A549 treated with RU486 at 1 μM for 4 hours (cell line): ENCODE measurements at places on chromosomes 11 and 22. TPM values are rescaled to one million over a fixed set of nuclear protein-coding genes. Genes with fewer than 3 reads are reported as not detected.

CELSR1 gene
- 19.9 to 27.8 TPM (median 26.0 TPM) in 5 replicates for total RNA-seq

OR4D5 gene
- total RNA-seq, result not detected in 5 replicates

AQP11 gene
- total RNA-seq, result 1.5 to 3.3 TPM (median 2.6 TPM) in 5 replicates

SMARCB1 gene
- total RNA-seq, result 48.8 to 55.1 TPM (median 51.6 TPM) in 5 replicates

IL18 gene
- 62.5 to 98.1 TPM (median 93.9 TPM) in 5 replicates for total RNA-seq

TRIM48 gene
- not detected in 5 replicates for total RNA-seq

OR8G5 gene
- not detected in 5 replicates for total RNA-seq

ZNF215 gene
- 1.1 to 1.5 TPM (median 1.2 TPM) in 5 replicates for total RNA-seq

DDX25 gene
- 0.10 TPM in 1 of 5 replicates, not detected in the others for total RNA-seq

FUT4 gene
- 2.1 to 2.8 TPM (median 2.6 TPM) in 5 replicates for total RNA-seq

XKR3 gene
- total RNA-seq, result not detected in 5 replicates

OR6M1 gene
- total RNA-seq, result not detected in 5 replicates
